Activated naive CD4-positive, alpha-beta T cell treated with anti-CD3 and anti-CD28 coated beads, Interleukin-2, amount 10 ng/mL, durations not matched to agents 7 days and 5 days (primary cell): ENCODE measurements at places on chromosomes 3 and 15.

GRCh38 chr3:179958143-179958542, 78.6 kb downstream of the PEX5L start:
- DNase-seq, result no peak

DNA sequence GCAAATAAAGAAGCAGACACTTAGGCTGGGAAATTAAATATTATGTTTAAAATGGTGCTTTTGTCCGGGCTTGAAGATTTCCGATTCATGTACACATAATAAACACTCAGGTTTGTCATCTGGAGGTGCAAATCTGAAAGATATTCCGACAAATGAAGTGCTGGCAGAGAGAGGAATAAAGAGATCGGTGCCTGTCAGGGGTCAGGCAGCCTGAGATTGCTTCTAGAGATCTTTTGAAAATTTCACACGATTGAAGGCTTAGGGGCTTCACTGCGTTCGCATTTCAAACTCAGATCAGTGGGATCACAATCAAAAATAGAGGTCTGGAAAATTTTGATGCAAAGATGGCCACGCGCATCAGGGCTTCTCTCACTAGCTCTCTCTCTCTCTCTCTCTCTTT, 33.2 kb downstream of the NR2F2 start:
- no peak for DNase-seq

- DNase-seq, result no peak
These were observed 161.2 kb downstream of the ALCAM start for GRCh38 chr3:105527949-105528348.

DNA sequence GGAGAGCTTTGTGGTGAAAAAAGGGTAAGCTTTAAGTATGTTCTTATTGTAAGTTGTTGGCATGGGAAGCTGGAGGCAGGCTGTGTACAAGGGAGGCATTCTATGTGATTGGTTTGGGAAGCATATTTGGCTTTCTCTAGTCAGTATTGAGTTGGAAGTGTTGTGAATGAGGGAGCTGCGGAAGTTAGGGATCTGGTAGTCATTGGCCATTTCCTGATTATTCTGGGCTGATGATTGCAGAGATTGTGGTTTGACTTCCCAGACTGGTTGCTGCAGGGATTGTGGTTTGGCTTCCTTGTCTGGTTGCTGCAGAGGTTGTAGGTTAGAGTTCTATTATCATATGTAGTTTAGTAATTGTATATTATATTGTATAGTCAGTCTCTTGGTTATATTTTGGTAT, 21.0 kb downstream of the STXBP5L start:
- DNase-seq, result no peak

GRCh38 chr3:182937293-182938051, 42.9 kb downstream of the DCUN1D1 start:
- no peak for DNase-seq

- peak; percentile 39 for DNase-seq
These were observed 20.4 kb upstream of the PSTPIP1 start for GRCh38 chr15:76974456-76975036.

DNA sequence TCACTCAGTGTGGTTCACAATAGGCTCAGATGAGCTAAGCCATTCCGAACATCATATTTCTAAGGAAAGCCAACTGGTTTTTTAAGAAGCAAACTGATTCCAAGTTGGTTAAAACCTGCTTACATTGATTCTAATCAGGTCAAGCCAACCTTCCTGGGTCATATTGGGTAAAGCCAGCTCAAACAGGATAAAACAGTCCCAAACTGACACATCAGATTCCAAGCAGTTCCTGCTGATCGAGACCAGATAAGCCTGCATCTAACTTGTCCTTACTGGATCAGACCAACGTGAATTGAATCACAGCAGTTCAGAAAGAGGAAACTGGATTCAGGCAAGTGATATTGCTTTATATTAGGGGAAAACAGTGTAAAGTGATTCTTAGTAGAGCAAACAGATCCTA, 18.6 kb upstream of the THSD4 start:
- DNase-seq, result no peak

DNA sequence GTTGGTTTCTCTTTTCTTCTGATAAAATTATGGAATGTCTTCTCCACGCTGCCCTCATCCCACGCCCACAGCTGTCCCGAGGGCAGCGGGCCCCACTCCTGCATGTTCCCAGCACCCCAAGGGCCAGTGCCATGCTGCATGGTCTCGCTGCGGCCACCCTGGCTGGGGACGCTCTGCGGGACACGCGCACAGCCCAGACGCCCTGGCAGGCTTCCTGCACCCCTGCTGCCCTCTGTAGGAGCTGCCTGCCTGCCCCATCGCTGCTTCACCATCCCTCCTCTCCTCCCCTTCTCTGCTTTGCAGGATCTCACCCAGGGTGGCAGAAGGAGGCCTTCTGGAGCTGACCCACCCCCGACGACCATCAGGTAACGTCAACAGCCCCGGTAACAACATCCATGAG, 22.8 kb downstream of the SLC6A1 start:
- no peak for DNase-seq

GRCh38 chr3:79767905-79768267, at the start of gene ROBO1:
ROBO1 (minus strand) TSS chr3:79767998.
- no peak for DNase-seq

GRCh38 chr3:101179637-101180036, 140.7 kb downstream of the IMPG2 start:
- no peak for DNase-seq

DNA sequence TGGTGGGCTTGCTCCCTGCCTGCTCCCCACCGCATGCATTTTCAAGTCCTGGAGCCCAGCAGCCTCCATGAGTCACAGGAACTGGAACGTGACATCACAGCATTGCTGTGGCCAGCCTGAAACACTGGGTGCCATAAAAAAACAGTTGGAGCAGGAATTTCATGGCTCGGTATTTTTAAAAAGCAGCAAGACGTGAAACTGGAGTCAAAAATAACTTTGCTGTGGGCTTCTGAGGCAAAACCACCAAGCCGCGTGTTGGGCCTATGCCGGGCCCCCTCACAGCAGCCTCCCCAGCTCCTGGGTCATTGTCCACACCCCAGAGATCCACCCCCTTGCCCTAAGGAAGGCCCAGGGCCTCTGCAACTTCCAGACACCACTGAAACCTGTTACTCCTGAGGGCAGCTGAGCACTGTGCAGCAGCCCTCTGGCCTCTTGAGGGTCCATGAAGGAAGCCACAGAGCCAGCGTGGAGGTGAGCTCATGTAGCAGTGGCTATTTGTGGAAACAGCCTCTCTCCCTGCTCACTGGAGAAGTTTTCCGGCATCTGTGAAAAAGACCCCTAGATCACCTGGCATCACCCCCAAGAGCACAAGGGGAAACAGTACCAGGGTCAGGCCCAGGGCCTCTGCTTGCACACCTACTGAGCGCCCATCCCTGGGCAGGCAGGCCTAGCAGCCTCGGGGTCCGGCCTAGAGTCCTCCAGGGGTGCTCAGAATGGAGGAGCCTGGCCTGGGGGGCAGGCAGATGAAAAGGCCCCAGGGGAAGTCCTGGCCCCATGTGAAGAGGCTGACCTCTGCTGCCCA, 34.0 kb upstream of the DUSP7 start:
- no peak for DNase-seq

- DNase-seq, result no peak
These were observed 3.0 kb downstream of the FAM219B start for GRCh38 chr15:74903676-74904075.

- no peak for DNase-seq
These were observed 115.7 kb downstream of the TMCC1 start for GRCh38 chr3:129777806-129778205.

- no peak for DNase-seq
These were observed 224.6 kb upstream of the NECTIN3 start for GRCh38 chr3:110846971-110847370.
